ENCODE measurements at places on chromosomes 3 and 15. TPM values are rescaled to one million over a fixed set of nuclear protein-coding genes. Genes with fewer than 3 reads are reported as not detected.

GRCh38 chr15:71899674-71900073 lies 89.3 kb downstream of the NR2E3 start:
- peaks cover 8% of the 10 kb centered on the region for H3K36me3 ChIP-seq
- no peak overlapping the region for H3K4me3 ChIP-seq
- no peak overlapping the region for H3K27ac ChIP-seq
- no peaks in the 10 kb centered on the region for H3K27me3 ChIP-seq
- H3K4me1 ChIP-seq = no peaks in the 10 kb centered on the region

- peaks cover 26% of the 10 kb centered on the region for H3K4me1 ChIP-seq
- no peak overlapping the region for H3K4me3 ChIP-seq
- no peak overlapping the region for H3K27ac ChIP-seq
- H3K27me3 ChIP-seq = no peaks in the 10 kb centered on the region
- no peak for DNase-seq
- no peaks in the 10 kb centered on the region for H3K36me3 ChIP-seq
Observed at GRCh38 chr15:81751816-81752545, 293.8 kb downstream of the MEX3B start.

GRCh38 chr3:144308396-144308795 lies 336.8 kb downstream of the DIPK2A start:
- H3K4me1 ChIP-seq = no peaks in the 10 kb centered on the region
- DNase-seq = no peak
- H3K27ac ChIP-seq = no peak overlapping the region
- H3K4me3 ChIP-seq = no peak overlapping the region
- no peaks in the 10 kb centered on the region for H3K36me3 ChIP-seq

GRCh38 chr15:83940136-83940535 lies 286.2 kb downstream of the ADAMTSL3 start:
- peaks cover 27% of the 10 kb centered on the region for H3K36me3 ChIP-seq
- H3K4me1 ChIP-seq = peaks cover 10% of the 10 kb centered on the region
- no peaks in the 10 kb centered on the region for H3K27me3 ChIP-seq
- H3K4me3 ChIP-seq = no peak overlapping the region

- H3K27ac ChIP-seq = no peak overlapping the region
- H3K27me3 ChIP-seq = no peaks in the 10 kb centered on the region
- H3K36me3 ChIP-seq = no peaks in the 10 kb centered on the region
- no peak overlapping the region for H3K4me3 ChIP-seq
Observed at GRCh38 chr3:149288655-149289054, 44.8 kb downstream of the TM4SF18 start.

- no peaks in the 10 kb centered on the region for H3K4me1 ChIP-seq
- H3K4me3 ChIP-seq = no peak overlapping the region
- DNase-seq = no peak
- H3K36me3 ChIP-seq = no peaks in the 10 kb centered on the region
- no peak overlapping the region for H3K27ac ChIP-seq
- H3K27me3 ChIP-seq = no peaks in the 10 kb centered on the region
Observed at GRCh38 chr15:56174649-56175048, 69.0 kb downstream of the RFX7 start.

DNA sequence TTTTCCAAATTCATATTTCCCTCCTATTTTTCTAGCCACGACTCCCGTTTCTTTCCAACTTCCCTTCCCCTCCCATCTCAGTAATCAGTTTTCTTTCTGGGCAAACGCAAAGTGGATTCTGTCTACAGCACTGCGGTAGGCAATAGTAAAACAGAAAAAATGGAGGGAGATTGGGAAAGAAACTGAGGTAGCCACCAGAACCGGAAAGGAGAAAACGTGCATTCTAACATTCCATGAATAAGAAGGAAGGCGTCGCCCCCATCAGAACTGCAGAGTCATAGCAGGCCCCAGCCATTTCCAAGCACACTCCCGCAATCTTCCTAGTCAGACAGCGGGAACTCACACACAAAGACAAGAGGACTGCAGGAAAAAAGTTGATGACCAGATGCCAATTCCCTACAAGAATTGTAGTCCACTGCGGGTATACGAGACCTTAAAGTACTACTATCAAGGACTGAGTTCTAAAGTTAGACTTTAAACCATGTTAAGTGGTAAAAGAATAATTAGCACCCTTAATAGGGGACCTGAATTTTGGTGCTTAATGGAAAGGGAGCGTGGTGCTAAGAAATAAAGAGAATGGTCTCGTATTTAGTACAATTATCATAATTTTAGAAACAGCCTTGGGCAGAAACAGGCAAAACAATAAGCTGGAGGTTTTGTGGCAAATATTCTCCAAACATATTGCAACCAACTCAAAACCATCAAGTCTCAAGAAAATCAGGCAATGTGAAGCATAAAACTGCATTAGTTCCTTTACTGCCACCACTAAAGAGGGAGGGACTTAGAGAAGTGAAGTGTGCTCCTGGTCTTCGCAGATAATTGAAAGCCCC lies 1.4 kb downstream of the PFN2 start:
- H3K27me3 ChIP-seq = no peaks in the 10 kb centered on the region
- H3K36me3 ChIP-seq = no peaks in the 10 kb centered on the region
- peak; percentile 74 for DNase-seq
- H3K4me3 ChIP-seq = peak overlapping the region; percentile 79
- peak overlapping the region; percentile 98 for H3K27ac ChIP-seq
- peaks cover 14% of the 10 kb centered on the region for H3K4me1 ChIP-seq

DNA sequence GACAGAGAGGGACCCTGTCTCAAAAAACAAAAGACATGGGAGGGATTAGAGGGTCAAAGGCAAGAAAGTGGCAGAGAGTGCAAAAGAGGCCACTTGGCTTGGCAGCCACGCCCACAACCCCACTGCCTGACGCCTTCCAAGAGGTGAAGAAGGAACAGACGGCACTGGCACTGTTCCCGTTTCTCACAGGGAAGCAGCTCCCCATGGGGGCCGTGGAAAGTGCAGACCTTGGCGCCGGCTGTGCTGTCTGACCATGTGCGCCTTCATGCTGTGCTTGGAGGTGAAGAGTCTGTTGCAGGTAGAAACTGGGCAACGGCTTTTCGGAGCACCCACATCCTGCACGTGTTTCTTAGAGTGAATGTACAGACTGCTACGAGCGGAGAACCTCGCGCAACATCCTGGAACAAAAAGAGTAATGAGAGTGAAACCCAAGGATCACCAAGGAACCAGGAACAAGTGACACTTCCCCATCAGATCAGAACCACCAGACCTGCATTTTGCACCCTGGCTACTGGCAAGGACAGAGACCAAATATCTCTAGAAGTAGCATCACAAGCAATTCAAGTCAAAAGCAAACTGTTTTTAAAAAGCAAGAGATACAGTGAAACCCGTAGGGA lies 9.7 kb downstream of the ZXDC start:
- no peaks in the 10 kb centered on the region for H3K4me1 ChIP-seq
- no peak overlapping the region for H3K4me3 ChIP-seq
- peaks cover 78% of the 10 kb centered on the region for H3K36me3 ChIP-seq
- no peaks in the 10 kb centered on the region for H3K27me3 ChIP-seq

DNA sequence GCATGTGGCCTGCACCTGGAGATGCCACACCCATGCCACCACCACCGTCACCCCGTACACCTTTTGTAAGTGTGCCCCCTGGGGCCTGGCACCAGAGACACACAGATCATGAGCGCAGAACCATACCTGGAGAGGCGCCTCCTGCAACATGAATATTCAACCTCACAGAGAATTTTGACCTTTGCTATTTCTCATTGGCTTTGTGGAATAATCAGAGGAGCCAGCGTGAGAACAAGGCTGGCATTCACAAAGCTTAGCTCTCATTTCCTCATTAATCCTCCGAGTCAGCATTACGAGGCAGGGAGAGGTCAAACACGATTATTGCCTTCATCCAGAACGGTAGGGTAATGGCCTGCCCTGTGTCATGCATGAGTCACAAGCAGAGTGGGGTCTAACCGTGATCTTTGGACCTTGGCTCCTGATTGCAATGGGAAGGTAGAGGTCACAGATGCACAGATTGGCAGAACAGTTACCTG lies 73.0 kb upstream of the POMGNT2 start:
- H3K36me3 ChIP-seq = no peaks in the 10 kb centered on the region
- no peaks in the 10 kb centered on the region for H3K4me1 ChIP-seq
- H3K4me3 ChIP-seq = no peak overlapping the region
- H3K27me3 ChIP-seq = no peaks in the 10 kb centered on the region
- DNase-seq = no peak

DNA sequence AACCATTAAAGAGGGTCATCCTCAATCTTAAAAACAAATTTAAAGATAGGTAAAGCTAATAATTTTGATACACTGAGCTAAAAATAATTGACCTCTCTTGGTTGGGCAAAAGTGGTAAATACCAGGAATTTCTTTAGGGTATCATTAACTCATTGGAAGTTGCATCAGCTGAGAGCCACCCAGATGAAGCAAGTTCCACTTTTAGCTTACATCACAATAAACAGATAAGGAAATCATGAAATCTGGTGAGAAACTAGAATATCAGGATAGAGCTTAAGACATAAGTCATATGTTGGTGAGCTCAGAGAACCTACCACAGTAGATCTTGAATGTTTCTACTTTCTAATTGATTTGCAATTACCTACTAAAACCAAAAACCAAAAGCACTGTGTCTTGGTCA lies 97.4 kb upstream of the SLC2A2 start:
- H3K4me3 ChIP-seq = no peak overlapping the region
- H3K36me3 ChIP-seq = no peaks in the 10 kb centered on the region
- H3K27me3 ChIP-seq = no peaks in the 10 kb centered on the region
- H3K27ac ChIP-seq = no peak overlapping the region

DNA sequence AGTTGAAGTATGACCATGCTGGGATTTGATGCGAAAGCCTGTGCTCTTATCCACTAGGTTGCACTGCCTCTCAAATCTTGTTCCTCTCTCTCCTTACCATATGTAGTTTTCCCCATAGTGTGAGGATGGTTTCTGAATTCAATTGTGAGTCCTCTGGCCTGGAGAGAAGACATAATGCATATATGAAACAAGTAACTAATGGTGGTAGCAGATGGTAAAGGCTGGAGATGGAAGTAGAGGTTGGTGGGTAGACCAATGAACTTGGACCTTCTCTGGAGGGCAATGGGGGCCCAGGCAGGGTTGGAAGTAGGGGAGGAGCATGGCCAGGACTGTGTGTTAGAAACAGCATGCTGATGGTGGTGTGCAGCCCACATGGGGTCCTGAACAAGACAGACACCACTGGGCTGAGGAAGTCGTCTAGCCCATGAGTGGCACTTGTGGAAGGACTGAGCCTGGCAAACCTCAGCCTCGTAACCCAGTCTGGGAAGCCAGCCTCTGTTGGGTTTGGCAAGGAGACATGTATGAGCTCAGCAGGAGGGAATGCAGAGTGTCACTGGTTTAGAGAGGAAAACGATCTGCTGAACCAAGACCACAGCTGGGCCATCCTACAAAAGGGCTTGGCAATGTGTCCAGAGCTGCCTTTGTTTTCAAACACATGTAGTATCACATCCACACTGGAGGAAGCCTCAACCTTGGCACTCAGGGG lies 18.5 kb upstream of the LMCD1 start:
- peaks cover 13% of the 10 kb centered on the region for H3K4me1 ChIP-seq
- no peak overlapping the region for H3K4me3 ChIP-seq
- H3K36me3 ChIP-seq = no peaks in the 10 kb centered on the region
- no peaks in the 10 kb centered on the region for H3K27me3 ChIP-seq
- peak overlapping the region; percentile 63 for H3K27ac ChIP-seq
- DNase-seq = peak; percentile 75

DNA sequence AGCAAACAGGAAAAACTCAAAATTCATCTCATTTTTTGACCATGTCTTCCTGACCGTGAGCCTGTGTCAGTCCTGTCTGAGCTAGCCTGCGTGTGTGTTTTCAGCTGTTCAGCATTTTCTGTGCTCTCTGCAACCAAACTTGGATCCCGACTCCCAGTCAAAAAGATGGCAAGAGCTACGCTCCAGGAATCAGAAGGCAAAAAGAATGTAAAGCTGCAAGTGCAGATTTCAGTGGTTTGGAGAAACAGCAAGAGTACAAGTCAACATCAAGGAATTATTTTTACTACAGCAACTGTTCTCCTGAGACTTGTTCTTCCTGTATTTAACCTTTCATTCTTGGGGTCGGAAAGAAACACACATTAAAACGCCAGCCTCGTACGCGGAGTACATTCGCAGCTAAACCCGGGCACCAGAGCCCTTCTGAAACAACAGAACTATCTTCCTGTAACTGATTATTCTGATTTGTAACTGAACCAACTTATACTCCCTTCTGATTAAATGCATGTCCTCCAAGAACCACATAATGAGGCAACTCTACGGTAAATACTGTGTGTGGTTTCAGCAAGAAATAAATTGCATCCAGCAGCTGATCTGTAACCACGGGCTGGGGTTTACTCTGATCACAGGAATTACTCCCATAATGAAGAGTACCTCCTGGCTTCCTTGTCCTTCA lies 107.4 kb downstream of the LRIG1 start:
- H3K36me3 ChIP-seq = peaks cover 17% of the 10 kb centered on the region
- peak overlapping the region; percentile 9 for H3K27ac ChIP-seq
- no peaks in the 10 kb centered on the region for H3K27me3 ChIP-seq
- peaks cover 62% of the 10 kb centered on the region for H3K4me1 ChIP-seq
- DNase-seq = peak; percentile 44
- no peak overlapping the region for H3K4me3 ChIP-seq

- H3K36me3 ChIP-seq = no peaks in the 10 kb centered on the region
- no peaks in the 10 kb centered on the region for H3K27me3 ChIP-seq
- peak; percentile 69 for DNase-seq
- no peaks in the 10 kb centered on the region for H3K4me1 ChIP-seq
Observed at GRCh38 chr15:86916671-86917360, 837.1 kb downstream of the AGBL1 start.

The ISL2 gene
- 2.5 TPM for total RNA-seq

The CPLX3 gene
- total RNA-seq = not detected

The ZBED2 gene
- not detected for total RNA-seq

The CCNB2 gene
- 0.36 TPM for total RNA-seq

The TERC gene
- 220 TPM for total RNA-seq

The CDHR4 gene
- total RNA-seq = not detected
